ENCODE measurements at places on chromosomes 6 and 20.

GRCh38 chr6:72894091-72894490, 272.2 kb downstream of the KCNQ5 start:
- no peak for DNase-seq

DNA sequence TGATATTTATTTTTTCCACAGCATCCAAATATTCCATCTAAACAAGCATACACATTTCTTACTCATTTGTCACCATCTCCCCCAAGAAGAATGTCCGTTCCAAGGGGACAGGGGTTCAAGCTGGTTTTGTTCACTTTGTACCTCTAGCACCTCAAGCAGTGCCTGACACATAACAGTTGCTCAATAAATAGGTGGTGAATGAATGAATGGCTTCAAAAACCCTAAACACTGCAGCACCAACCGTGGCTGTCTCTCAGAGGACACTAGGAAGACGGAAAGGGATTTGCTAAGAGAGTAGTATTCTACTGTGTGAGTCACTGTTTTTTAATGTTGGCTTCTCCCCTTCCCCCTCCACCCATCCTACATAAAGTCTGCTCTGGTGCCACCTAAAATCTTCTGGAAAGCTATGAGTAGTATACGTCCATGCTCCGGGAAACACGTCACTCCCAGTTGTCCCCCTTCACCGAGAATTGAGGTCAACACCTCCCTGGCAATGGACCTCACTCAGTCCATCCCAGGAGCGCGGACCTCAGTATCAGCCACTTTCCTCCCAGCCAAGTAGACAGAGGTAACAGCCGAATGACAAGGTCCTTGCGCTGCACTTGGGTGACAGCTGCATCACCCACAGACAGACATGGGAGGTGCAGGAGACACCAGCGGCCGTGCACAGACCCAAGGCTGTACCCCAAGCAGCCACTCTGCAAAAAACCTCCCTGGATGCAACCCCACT, 107.4 kb downstream of the PREX1 start:
- DNase-seq = no peak

GRCh38 chr6:50961611-50962010, 142.9 kb downstream of the TFAP2B start:
- no peak for DNase-seq

GRCh38 chr20:23340524-23340923, 10.1 kb upstream of the NXT1 start:
- DNase-seq = peak; percentile 72

GRCh38 chr6:19312241-19312978, 524.8 kb upstream of the ID4 start:
- no peak for DNase-seq

DNA sequence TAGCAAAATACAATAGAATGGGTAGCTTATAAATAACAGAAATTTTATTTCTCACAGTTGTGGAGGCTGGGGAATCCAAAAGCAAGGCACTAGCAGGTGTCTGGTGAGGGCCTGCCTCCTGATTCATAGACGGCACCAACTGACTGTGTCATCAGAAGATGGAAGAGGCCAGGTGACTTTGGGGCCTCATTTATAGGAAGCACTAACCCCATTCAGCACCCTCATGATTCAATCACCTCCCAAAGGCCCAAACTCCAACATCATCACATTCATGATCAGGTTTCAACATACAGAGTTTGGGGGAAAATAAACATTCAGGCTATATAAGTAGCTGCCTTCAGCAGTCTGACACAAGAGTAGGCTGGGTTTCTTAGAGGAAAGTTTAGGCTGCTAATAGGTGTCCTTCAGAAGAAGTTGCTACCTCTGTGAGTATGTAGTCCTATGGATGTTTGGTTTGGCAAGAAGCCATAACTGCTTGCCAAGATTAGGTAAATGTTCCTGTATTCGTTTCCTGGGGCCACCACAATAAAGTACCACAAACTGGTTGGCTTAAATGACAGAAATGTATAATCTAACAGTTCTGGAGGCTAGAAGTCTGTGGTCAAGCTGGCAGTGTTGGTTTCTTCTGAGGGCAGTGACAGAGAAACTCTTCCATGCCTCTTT, 48.8 kb downstream of the NT5E start:
- DNase-seq = no peak

- no peak for DNase-seq
Observed at GRCh38 chr6:68778356-68779020, 143.4 kb downstream of the ADGRB3 start.

DNA sequence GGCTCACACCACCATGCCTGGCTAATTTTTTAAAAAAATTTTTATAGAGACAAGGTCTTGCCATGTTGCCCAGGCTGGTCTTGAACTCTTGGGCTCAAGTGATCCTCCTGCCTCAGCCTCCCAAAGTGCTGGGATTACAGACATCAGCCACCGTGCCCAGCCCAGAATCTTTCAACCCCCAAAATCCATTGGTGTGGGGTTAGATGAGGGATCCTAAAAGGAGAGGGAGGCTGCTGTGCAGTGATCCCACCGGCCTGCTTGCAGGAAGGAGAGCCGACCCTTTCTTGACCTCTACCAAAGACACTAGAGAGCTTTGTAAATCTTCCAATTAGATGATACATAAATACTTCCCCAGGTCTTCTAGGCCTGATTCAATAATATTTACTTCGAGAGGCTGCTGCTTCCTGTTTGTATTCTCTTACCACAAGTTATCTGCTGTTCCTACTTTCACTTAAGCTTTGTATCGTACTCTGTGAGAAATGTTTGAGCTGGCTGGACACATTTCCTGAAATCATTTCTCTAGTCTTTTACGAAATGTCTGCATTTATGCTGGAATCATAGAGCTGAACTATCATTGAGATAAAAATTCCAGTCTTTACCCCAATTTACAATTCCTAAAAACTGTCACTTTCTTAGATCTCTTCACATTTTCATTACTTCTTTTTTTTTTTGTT, 49.3 kb upstream of the IER3 start:
- no peak for DNase-seq

DNA sequence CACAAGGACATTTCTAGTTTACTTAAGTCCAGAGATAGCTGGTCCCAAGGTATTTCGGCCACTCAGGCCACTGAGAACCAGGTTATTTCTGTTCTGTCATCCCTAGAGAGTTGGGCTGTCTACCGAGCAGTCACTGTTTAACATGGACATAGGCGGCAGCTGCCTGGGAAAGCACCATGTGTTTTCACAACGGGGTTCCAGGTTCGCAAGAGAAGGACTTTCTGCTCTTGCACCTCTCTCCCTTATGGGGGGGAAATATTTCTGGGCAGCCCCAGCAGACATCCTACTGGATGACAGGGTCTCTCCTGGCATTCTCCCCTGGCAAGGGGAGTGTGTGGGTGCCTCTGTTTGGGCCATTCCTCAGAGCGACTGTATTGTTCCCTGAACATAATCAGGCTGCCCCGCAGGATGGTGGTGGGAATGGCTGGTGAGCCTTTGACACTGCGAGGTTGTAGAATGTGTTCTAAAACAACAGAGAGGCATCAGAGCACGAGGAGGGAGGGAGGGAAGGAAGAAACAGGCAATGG, 64.4 kb upstream of the DUSP22 start:
- DNase-seq = no peak

Measured in HuH-7.5 (cell line).